ENCODE measurements at places on chromosomes 7 and 10.

DNA sequence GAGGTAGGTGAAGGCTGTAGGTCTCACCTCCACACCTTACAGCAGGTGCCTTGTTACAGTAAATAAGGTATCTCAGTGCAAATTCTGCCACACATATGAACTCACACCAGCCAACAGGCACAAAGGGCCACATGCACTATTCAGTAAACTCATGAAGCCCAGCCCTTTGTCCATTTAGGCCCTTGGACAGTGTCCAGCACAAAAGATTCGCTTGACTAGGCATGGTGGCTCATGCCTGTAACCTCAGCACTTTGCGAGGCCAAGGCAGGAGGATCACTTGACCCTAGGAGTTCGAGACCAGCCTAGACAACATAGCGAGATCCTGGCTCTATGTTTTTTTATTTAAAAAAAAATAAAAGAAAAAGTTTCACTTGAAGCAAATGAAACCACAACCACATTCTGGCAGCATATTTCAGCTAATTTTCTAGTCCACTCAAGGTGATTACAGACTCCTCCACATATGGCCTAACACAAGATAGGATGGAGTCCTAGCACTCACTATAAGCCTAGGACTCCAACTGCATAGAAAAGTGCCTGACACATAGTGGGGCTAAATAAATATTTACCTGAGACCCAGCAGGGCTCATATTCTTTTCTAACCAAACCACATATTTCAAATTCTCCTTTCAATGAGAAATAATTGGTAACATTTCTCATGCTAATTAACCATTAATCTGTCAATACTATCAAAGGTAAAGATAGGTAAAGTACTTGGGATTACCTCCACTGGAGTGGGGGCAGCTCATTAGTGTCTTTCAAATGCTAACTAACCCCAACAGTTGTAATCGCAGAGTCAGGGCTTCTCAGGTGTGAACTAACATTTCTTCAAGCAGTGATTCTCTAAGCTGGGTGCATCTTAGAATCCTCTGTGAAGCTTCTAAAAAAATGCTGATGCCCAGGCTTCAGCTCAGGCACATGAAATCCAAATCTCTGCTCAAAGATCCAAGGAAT, 4.5 kb upstream of the ANKRD1 start:
- DNase-seq: no peak

DNA sequence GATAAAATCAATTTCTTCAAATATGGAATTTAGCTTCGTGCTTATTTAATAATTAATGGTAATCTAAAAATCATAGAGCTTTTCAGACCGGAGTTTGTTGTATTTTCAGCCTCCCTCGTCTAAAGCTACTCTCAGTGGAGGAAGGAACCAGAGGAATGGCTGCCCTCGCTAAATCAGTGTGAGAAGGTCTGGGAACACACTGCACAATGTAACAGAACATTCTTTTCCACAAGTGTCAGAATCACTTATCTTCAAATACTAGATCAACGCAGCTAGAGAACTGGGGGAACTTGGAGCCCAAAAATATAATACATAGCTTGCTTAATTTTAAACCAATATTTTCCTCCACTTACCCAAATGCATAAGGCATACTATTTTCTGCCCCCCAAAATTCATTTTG, 148.5 kb downstream of the MTERF1 start:
- no peak for DNase-seq

DNA sequence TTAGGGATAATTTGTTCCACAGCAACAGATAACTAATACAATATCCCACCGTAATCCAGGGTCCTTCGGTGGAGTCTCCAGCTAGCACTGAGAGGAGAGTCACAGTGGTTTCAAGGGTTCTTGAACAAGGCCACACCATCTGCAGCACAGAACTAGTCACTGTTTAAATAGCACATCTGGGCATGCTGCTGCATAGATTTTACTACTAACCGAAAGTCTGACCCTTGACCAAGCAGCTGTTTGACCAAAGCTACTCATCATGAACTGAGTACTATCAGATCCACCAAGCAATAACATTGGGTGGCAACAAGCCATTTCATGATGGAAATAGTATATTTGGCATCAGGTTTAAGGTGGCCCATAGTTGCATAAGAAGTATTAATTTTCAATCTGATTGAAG, 53.2 kb downstream of the ANKMY2 start:
- no peak for DNase-seq

DNA sequence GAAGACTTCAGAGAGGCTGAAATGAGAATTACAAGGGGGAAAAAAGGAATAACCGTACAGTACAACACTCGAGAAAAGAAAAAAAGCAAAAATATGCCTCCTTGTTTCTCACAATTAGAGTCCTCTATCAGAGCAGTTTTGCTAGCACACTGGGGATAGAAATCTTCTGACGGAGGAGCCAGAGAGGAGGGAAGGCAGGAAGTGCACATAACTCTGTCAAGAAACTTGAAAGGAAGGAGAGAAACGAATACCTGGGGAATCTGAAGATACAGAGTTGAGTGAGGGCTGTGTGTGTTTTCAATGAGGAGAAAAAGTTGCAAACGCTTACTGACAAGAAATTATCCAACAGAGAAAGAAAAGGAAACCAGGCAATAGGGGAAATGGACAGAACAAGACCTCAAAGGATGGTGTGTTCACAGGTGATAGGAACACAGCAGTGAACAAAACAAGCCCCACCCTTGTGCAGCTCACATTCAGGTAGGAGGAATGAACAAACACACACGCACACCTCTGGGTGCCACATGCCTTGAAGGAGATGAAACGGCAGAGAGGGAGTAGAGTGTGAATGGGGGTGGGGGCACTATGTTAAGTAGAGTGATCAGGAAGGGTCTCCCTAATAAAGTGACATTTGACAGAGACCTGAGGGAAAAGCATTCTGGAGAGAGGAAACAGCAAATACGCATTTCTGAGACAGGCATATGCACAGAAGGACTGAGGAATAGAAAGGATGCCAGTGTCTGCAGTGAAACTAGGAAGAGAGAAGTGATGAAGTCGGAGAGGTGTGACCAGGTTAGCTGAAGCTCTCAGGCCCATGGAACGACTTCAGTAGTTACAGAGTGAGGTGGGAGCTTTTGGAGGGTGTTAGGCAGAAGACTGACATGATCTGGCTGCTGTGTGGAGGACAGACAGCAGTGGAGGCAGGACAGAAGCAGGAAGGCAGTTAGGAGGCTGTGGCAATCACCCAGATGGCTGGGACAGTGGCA, 46.7 kb upstream of the SPOCK2 start:
- DNase-seq: no peak

Data from SW 1271 (cell line).